Activated CD4-positive, alpha-beta memory T cell treated with anti-CD3 and anti-CD28 coated beads, Interleukin-2, amount 10 ng/mL, durations not matched to agents 7 days and 5 days (primary cell): ENCODE measurements at places on chromosomes 6 and 20. TPM values are rescaled to one million over a fixed set of nuclear protein-coding genes. Genes with fewer than 3 reads are reported as not detected.

DNA sequence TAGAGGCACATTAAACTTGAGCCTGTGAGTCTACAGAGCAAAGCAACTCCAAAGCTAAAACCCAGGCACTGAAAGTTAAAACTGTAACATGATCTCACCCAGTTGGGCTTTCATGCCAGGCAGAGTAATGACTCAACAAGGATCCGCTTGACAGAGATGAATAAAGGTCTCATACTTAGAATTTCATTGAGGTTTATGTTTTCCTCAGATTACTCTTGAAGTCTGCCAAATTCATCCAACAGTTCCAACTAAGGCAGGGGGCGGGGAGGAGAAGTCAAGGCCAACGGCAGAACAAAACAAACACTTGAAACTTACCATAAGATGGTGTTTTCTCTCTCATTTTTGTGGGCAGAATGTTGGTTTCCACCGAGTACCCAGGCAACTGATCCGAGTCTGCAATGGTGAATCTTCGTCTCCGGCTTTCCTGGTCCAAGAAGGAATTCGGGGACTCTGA lies 54.0 kb upstream of the IPCEF1 start:
- no peak for DNase-seq

DNA sequence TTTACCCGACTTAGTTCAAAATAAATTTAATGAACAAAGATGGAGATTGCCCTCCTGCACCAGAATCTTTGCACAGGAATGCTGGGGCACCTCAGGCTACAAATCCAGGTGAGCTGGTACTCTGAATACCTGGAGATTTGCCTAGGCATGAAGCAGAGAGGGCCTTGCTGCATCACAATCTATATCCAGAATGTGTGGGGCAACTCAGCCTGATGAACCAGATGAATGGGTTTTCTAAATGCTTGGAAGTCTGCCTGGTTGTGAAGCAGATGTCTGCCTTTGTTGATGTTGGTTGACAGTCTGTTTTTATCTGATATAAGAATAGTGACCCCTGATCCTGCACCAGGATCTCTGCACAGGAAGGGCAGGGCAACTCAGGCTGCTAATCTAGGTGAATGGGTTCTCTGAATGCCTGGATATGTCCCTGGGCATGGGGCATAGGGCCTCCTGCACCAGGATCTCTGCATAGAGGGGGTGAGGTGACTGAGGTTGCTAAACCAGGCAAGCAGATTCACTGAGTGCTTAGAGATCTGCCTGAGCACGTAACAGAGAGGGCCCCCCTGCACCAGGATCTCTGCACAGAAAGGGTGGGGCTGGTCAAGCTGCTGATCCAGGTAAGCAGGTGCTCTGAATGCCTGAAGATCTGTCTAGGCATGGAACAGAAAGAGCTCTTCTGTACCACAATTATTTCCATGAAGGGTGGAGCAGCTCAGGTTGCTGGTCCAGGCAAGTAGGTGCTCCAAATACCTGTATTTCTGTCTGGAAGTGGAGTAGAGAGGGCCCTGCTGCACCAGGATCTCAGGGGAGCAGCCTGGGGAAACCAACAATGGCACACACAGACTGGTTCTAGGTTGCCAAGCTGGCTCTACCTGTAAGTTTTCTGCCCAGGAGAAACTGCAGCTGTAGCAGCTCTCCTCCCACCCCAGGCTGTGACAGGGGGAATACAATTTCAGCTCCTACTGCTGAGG lies 437.5 kb downstream of the MMUT start:
- no peak for DNase-seq

- no peak for DNase-seq
Observed at GRCh38 chr6:11262242-11262641, 29.8 kb upstream of the NEDD9 start.

- no peak for DNase-seq
Observed at GRCh38 chr20:60268491-60268890, 310.3 kb downstream of the CDH26 start.

DNA sequence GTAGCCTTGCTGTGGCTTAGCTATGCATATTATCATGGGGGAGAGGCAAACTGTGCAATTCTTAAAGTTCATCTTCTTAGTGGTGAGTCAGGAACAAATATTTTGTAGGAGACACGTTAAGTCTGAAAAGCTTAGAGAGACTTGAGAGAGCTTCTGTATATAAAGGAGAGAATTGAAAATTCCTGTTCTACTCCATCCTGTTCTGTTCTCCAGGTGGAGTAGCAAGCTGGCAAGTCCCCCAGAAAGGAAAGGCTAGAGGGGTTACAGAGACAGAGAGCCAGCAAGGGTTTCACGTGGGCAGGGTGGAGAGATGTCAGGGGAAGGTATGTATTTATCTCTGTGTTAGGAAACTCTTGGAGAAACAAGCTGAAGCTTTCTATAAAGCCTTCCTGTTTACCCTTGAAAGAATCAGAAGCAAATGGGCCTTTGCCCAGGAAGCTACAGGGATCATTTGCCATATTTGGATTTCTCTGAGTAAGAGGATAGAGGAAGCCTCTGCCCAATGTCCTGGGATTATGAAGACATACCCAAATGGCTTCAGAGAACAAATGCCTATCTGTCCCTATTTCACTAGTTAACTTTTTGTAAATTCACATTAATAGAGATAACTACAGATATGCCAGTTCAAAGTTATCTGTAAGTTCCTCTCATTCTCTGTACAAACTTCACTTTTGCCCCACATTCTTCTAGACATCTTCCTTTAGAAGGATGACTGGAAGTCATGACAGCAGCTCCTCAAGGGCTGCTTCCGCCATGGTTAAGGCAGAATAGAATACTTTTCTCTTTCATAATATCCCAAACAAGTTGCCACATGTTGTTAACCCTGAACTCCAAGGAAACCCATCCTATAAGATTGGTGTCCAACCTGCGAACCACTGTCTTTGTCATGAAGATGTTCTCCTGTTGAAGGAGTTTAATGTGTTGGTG lies 126.7 kb upstream of the NEDD9 start:
- DNase-seq = no peak

GRCh38 chr6:149990661-149991471 lies 27.1 kb downstream of the ULBP1 start:
- peak; percentile 39 for DNase-seq

DNA sequence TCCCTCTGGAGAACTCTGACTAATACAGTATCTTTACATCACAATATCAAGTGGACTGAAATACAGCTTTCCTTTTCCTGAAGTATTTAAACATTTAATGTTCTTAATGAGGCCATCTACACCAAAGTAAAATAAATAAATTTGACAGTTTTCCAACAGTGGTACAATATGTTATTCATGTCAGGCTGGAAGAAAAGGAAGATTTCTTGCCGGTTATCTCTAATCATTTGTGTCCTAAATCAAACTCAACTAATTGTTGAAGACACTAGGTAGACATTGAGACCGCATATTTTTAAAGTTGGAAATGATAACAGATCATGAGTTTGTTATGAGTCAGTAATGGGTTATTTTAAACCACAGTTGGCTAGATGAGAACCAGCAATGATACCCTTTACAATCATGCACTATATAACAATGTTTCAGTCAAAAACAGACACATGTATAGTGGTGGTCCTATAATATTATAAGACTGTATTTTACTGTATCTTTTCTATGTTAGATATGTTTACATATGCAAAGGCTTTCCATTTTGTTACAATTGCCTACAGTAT lies 241.6 kb downstream of the LMBRD1 start:
- DNase-seq = no peak

Gene NKAIN4
- total RNA-seq = not detected

- DNase-seq = no peak
Observed at GRCh38 chr20:17716331-17716730, 16.6 kb downstream of the BANF2 start.

DNA sequence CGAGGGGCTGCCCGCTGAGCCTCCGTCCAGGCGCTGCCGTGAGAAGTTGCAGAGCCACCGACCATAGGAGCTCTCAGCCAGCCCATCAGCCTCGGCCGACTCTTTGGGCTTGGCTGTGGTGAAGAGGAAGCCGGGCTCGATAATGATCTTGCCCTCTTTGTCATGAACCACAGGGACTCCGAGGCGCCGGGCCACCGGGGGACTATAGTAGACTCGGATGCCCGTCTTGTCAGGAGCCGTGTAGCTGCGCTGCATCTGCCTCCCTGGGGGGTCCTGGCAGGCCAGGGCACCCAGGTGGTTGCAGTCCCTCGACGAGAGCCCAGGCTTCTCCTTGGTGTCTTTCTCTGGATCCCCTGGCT lies 20.5 kb upstream of the DSN1 start:
- DNase-seq = no peak

GRCh38 chr20:9066191-9066590 lies 2.7 kb upstream of the PLCB4 start:
- no peak for DNase-seq

Gene BPIFA3
- not detected for total RNA-seq

GRCh38 chr6:43389730-43390295 lies 20.4 kb upstream of the ZNF318 start:
- no peak for DNase-seq

- DNase-seq = no peak
Observed at GRCh38 chr6:98920904-98921431, 26.8 kb downstream of the FBXL4 start.

- DNase-seq = peak; percentile 50
Observed at GRCh38 chr20:57594092-57594951, 25.9 kb downstream of the ZBP1 start.

Gene RIPOR3
- not detected for total RNA-seq

GRCh38 chr20:51703400-51704287 lies 64.5 kb downstream of the ATP9A start:
- no peak for DNase-seq

DNA sequence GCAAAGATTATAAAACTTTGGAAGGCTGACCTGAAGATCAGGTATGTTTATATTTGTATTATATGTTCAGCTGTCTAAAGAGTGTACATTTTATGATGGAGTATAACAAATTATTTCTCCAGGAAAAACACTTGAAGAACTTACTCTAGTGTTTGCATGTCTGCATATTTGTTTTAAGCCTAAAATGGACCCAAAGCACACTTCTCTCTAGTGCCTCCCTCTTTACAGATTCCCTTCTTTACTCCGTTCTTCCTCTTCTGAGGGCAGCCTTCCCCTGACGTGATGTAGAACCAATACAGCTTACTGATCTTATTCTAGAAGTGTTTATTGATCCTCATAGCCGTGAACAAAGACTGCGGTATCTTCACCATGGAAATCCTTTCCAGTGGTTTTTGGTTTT lies 13.9 kb downstream of the SUMO4 start:
- DNase-seq = no peak

DNA sequence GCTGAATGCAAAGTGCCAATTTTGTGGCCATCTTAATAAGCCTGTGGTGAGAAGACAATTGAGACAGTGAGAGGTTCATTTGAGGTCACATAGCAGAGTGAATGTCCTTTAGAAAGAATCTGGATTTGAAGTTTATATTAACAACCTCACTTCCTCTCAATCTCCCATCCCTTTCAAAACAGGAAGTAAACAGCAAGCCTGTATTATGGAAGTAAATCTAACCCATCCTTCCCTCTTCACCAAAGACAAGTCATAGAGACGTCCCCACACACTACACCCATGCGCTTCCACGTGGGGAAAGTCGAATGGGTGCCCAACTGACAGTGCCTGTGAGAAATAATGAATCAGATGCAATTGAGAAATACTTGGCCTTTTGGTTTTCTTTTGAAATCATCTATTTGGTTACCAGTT lies 28.8 kb upstream of the CCND3 start:
- DNase-seq = no peak

- no peak for DNase-seq
Observed at GRCh38 chr6:151869787-151870186, 62.3 kb downstream of the ESR1 start.

DNA sequence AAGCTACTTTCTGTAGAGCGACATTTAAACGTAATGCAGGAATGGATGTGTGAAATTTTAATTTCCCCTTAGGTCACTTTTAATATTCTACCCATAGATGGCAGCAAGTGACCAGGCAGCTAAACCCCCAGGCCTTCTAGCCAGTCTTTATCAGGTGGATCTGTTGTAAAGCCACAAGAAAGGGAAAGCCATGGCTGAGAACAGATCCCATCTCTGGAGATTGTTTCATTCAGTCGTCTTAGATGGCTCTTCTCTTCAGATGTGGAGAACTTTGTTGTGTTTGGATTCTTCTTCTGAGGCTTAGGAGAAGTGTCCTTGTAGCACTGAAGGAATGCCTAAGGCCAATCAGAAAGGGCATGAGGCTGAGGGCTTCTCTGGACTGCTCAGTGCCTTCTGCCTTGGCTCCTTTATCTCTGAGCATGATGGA lies 15.8 kb upstream of the RNF182 start:
- peak; percentile 39 for DNase-seq

GRCh38 chr6:13531956-13532355 lies 42.4 kb upstream of the SIRT5 start:
- no peak for DNase-seq

DNA sequence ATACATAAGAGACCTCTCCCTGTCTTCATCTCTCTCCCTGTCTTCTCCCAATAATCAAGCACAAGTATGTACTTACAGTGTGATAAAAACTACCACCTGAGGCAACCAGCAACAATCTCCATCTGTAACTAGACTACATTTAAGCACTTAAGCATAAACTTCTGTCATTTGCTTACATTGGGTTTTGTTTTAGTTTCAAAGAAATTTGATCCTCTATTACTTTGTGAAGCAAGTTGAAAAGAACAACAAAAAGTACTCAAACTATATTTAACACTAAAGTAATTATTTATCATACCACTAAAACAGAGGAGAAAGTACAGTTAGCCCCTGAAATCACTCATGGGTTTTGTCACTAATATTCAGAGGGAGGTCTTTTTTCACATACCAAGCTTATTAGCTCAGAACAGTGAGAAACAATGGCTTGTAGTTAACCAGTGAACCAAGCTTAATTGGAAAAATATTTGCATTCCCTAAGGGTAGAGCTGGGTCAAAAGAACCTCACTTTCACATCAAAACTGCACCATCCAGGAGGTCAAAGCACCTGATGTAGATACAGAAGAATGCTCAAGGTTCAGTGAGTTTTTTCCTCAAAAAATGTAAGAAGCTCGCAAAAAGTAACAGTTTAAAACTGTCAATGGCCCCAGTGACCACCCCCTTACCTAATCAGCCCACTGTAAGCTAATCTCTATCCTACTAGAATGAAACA lies 34.1 kb downstream of the DCDC2 start:
- no peak for DNase-seq

GRCh38 chr6:107540465-107540857 lies 50.5 kb downstream of the SOBP start:
- no peak for DNase-seq

Gene CCR6
- total RNA-seq = 20.3 TPM

Gene TRIM10
- total RNA-seq = 0.08 TPM

DNA sequence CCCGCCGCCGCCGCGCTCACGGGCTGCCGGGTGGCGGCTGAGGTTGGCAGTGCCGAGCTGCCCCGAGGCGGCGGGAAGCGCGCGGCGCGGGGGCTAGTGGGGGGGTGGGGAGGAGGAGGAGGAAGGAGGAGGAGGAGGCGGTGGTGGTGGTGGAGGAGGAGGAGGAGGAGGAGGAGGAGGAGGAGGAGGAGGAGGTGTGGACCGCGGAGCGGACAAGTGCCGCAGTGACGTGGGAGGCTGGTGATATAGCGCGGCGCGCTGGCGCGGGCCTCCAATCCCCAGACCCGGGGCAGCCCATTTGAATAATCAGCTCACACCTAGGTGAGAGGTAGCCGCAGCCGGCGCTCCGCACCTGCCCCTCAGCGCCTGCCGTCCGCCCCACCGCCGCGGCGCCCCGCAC lies at the start of gene FOXA2:
Gene FOXA2, minus strand, starts transcription at position 51 of the 400 bp plus-strand sequence. CDS start 294 bp downstream, outside the sequence.
- DNase-seq = no peak

Gene AVP
- total RNA-seq = not detected
